ENCODE measurements at places on chromosomes 4 and X.

- DNase-seq: no peak
Measured at GRCh38 chr4:168942985-168943384, 67.1 kb downstream of the CBR4 start.

DNA sequence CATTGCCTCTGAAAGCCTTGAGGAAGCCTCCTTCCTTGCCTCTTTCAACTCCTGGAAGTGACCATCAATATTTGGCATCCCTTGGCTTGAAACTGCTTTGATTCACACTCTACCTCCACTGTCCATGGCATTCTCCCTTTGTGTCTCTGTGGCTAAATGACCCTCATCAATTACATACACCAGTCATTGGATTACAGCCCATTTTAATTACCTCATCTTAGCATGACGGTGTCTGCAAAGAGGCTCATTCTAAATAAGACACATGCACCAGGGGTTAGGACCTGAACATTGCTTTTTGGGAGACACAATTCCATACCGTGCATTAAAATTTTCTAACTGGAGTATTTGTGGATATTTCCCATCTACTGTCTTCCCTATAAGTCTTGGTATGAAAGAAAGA is 60.7 kb upstream of the FAM9A start:
- no peak for DNase-seq

DNA sequence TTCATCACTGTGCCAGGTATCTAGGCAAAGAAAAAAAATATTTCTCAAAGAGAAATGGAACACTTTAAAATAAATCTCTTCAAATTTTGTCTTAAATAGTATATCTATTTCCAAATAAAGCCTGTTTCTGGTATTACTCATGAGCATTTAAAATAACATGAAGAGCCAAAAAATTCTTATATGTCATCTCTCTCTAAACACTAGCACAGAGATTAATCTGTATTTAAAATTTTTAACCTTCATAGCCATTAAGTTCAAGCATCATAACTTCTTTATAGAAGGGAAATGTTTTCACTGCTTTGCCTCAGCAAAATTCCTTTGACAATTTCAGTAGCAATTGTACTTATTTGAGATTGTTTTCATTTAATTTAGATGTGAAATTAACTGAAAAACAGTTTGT is 5.1 kb upstream of the CORIN start:
- DNase-seq: no peak

GRCh38 chr4:56611501-56611900 is 69.6 kb downstream of the HOPX start:
- no peak for DNase-seq

DNA sequence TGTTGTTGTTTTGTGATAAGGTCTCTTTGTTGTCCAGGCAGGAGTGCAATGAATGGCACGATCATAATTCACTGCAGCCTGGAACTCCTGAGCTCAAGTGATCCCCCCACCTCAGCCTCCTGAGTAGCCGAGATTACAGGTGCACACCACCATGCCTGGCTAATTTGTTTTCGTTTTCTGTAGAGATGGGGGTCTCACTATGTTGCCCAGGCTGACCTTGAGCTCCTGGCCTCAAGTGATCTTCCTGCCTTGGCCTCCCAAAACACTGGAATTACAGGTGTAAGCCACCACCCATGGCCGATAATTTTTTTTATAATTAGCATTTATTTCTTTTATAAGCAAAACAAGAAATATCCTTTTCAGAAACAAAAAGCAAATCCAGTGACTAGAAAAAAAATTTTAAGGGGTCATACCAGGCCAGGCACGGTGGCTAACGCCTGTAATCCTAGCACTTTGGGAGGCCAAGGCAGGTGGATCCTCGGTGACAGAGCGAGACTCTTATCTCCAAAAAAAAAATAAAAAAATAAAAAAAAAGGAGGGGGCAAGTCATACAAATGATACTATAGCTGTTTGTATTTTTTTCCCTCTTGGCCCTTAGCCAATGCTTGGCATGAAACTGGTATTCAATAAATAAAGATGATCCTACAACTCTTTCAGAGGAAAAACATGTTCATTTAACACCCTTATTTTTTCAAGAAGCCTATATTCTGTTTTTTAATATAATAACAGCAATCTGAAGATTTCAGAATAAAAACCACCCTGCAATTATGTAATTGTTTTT is 3.4 kb downstream of the PLAC8 start:
- no peak for DNase-seq

DNA sequence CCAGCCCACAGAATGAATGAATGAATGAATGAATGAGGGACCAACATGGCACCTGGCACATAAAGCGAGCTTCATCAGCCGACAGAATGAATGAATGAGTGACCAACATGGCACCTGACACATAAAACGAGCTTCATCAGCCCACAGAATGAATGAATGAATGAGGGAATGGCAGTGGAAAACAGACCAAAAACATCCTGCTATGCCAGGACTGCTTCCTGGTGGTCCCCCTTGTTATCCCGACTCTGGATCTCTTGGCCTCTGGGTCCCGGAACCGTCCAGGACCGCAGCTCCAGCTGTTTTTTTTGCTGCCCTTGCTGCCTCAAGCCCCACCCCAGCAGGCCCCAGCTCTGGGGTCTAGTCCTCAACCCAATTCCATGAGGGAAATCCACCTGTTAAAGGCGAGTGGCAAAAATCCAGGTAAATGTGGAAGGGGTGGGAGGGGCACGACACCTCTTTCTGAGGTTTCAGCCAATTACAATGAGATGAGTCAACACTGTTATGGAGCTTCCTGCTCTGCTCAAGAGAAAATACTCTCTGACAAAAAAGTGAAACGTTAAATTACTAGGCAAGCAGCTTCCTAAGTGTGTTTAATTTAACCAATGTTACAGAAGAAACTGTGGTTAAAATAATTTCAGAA is 72.0 kb upstream of the MTNR1A start:
- DNase-seq: no peak

- DNase-seq: peak; percentile 32
Measured at GRCh38 chr4:140497747-140498636, at the start of gene MGAT4D. MGAT4D (minus strand) TSS chr4:140498293; CDS start chr4:140498222, 71 bp downstream.

DNA sequence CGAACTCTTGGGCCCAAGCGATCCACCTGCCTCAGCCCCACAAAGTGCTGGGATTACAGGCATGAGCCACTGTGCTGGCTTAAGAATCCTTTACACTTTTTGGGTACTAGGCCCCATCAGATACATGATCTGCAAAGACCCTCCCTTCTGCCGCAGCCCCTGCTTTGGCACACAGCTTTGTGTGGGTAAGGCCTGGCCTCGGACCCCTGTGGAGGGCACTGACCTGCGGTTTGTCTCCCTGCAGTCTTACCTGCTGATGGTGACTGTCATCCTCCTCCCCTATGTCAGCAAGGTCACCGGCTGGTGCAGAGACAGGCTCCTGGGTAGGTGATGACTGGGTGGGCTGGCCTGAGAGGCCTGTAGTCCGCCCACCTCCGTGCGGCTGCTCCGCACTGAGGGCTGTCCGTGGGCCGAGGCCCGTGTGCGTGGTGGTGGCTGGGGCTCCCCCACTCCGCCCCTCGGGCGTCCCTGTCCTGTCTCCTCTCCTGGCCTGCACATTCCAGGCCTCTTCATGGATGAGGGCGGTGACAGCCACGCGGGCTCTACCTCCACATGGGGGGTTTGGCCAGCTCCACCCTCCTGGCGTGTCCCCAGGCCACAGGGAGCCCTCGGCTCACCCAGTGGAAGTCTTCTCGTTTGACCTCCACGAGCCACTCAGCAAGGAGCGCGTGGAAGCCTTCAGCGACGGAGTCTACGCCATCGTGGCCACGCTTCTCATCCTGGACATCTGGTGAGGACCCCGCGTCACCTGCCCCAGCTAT is 18.0 kb downstream of the DGKQ start:
- no peak for DNase-seq

DNA sequence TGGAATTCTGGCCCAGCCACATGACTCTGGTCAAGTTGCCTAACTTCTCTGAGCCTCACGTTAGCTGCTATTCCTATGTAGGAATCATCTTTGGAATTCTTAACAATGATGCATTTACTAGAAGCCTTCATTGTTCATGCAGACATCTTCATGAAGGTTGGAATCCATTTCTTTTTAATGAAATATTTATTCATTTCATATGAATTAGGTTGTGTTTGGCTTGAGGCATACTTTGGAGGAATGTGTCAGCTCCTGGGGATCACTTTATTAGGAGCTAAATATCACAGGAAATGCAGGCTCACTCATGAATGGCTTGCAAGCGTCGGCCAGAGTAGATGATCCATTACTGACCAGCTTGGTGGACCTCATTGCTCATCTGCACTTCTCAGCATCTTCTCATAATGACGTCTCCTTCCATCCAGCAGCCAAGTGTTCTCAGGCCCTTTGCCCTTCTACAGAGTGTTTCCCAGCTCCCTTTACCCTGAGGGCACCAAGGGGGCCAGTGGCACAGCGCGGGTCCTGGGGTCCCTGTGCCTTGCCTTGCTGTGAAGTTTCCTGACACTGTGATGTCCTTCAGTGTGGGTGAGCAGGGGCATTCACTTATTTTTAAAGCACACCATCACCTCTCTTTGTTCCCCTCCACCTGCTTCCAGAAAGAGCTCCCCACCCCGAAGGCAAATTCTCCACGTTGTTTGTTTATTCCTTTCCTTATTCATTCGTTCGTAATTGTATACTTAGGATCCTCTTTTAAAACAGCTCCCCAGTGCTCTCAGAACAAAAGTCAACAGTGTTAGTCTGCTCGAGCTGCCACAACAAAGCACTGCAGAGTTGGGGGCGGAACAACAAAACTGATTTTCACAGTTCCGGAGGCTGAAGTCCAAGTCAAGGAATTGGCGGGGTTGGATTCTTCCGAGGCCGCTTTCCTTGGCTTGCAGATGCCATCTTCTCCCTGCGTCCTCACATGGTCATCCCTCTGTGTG is 106.8 kb downstream of the STK32B start:
- DNase-seq: no peak

Measured in neuronal stem cell (in vitro differentiated cells).